ENCODE measurements at places on chromosomes 16 and 17. TPM values are rescaled to one million over a fixed set of nuclear protein-coding genes. Genes with fewer than 3 reads are reported as not detected.

Gene PYY
- total RNA-seq = not detected

Gene NF1
- 87.6 TPM for total RNA-seq

Gene HLF
- 0.32 TPM for total RNA-seq

Gene SPAG7
- total RNA-seq = 69.6 TPM

Gene IL17C
- not detected for total RNA-seq

Gene FAM117A
- total RNA-seq = 11.9 TPM

Gene CTRL
- total RNA-seq = 2.8 TPM

Gene NPIPA7
- total RNA-seq = 10.4 TPM

Gene CYGB
- 20.4 TPM for total RNA-seq

Gene PFAS
- total RNA-seq = 74.6 TPM

Gene EIF3CL
- total RNA-seq = 57.8 TPM

Gene MYH8
- 0.96 TPM for total RNA-seq

Gene LRRC36
- total RNA-seq = not detected

Gene PDIA2
- 11.8 TPM for total RNA-seq

Gene C16orf96
- total RNA-seq = 0.83 TPM

Gene USP10
- total RNA-seq = 100 TPM
